ENCODE measurements at places on chromosomes 2 and 18.

DNA sequence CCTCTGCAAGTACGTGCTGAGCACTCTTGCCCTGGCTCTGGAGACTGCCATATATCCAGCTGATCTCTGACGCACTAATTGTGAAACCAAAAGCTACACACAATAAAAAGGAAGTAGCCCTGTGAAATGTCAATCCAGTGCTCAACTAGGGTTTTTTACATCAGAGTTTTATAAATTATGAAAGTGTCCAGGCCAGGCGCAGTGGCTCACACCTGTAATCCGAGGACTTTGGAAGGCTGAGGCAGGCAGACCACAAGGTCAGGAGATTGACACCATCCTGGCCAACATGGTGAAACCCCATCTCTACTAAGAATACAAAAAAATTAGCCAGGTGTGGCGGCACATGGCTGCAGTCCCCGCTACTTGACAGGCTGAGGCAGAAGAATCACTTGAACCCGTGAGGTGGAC lies 24.5 kb upstream of the PEX13 start:
- DNase-seq, result no peak

DNA sequence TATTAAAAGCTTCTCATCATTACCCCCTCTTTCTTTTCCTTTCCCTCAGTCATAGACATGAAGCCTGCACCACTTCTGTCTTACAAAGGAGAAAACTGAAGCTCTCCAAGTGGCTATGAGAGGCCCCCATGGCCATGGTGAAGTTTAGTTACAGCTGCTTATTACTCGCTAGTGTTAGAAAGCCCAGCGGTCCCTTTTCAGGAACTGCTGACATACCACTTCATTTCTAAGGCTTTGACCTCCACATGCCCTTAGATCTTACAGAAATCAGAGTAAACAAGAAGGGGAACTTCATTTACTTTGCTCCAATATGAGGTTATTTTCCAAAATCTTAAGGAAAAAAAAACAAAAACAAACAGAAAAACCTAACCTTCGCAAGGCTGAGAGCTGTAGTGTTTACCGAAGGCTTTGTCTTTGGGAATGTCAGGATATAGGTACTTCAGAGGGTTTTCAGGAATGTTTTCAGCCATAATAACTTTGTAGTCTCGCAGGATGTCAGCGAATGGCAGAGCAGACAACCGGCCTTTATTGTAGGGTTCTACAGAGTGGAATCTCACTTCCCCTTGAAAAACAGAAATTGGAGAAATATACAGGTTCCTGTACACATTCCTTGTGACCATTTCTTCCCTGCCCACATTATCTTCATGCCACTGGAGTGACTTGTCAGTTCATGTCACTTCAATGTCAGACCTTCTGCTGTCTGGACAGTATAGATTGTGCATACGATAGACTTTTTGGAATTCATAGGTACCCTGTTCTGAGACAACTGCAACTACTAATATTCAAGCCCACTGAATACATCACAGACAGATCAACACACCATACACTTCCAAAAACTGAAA lies 18.8 kb upstream of the STAT1 start:
- no peak for DNase-seq

GRCh38 chr2:168030862-168031624 lies 216.4 kb downstream of the STK39 start:
- DNase-seq, result peak; percentile 69

DNA sequence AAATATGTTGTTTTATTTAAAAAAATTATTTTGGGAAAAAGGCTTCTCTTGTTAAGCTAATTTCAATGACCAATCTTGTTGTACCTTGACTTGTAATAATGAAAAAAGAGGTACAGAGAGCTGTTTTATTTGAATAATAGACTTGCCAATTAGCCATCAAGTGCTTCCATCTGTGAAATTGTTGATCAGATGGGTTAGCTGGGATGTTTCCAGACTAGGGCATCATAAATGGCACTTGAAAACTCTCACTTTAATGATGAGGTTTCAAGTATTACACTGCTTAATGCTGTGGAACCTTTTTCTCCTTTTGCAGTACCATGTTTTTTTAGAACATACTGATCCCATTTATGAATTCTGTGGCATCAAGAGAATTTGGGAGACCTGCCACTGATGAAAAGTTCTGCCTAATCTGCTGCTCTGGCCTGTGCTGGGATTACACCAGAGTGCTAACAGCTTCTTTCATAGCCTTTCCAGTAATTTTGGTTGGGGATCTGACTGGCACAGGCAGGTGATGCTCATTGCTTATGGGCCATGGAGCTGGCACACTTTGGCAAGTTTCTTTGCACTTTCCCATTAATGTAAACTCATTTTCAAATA lies 24.2 kb downstream of the PSMD14 start:
- DNase-seq, result no peak

GRCh38 chr2:144402251-144402650 lies 117.7 kb downstream of the ZEB2 start:
- DNase-seq, result no peak

- DNase-seq, result no peak
Observed at GRCh38 chr2:241366678-241367077, 10.6 kb downstream of the FARP2 start.

- DNase-seq, result peak; percentile 58
Observed at GRCh38 chr2:144835634-144836350, 315.9 kb upstream of the ZEB2 start.

DNA sequence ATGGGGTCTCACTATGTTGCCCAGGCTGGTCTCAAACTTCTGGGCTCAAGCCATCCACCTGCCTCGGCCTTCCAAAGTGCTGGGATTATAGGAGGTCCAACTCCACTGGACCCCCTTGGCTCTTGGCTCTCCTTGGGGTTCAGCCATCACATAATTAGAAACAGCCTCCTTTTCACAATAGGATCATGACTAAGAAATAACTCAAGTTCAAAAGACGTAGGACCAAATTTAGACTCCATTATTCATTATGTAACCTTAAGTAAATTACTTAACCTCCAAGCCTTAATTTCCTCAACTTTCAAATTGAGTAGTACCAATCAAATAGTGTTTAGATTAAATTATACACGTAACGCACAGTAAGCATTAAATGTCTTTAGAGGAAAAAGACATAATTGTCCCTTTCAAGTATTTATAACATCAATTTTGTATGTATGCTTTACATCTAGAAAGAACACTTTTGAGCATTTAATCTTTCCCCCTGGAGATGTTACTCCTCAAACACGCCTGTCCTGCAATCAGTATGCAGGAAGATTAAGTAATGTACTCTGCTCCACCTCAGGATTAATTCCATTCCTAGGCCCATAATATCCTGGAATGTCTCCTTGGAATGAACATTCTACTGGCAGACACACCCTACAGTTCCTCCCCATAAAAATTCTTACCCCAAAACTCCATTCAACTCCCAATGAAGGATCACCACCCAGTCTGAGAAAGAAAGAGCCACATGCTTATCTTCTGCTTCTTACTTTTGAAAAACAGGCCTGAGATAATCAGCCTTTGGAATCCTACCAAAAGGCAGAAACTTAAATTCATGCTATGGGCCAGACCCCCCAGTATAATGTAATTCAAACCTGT lies 49.1 kb downstream of the COBLL1 start:
- peak; percentile 56 for DNase-seq

DNA sequence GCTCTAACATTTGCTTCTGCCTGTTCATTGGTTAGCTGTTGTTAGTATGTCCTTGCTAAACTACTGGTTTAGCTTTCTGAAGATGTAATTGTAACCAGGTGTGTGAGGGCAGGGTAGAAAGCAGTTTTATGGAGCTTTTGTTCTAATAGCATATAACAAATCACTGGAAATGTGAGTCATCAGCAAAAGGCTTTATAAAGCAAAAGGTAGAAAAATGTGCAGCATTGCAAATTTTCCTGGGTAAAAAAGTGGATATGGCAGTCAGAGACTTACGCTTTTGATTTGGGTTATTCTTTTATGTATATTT lies 85.3 kb downstream of the ZNF407 start:
- DNase-seq, result peak; percentile 57

DNA sequence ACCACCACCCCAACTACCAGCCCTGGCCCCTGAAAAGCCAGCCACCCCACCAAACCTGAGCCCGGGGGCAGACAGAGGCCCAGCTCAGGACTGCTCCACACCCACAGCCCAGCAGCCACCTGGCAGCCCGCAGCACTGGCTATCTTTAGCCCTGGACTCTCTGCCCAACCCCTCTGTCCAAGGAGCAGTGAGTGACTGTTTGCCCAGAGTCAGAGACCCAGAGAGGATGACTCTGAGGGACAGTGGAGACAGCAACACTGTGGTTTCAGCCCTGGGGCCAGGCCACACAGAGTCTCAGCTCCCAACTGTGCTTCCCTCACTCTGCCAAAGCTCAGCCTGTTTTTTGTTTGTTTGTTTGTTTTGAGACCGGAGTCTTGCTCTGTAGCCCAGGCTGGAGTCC lies 32.6 kb downstream of the BIN1 start:
- DNase-seq, result no peak

- DNase-seq, result no peak
Observed at GRCh38 chr2:231644426-231644825, 51.8 kb downstream of the TEX44 start.

GRCh38 chr2:83323038-83323437 lies 1136.0 kb downstream of the SUCLG1 start:
- DNase-seq, result no peak

GRCh38 chr2:40466935-40467572 lies 15.2 kb upstream of the SLC8A1 start:
- no peak for DNase-seq

- no peak for DNase-seq
Observed at GRCh38 chr2:111069722-111070121, 51.0 kb upstream of the BCL2L11 start.

DNA sequence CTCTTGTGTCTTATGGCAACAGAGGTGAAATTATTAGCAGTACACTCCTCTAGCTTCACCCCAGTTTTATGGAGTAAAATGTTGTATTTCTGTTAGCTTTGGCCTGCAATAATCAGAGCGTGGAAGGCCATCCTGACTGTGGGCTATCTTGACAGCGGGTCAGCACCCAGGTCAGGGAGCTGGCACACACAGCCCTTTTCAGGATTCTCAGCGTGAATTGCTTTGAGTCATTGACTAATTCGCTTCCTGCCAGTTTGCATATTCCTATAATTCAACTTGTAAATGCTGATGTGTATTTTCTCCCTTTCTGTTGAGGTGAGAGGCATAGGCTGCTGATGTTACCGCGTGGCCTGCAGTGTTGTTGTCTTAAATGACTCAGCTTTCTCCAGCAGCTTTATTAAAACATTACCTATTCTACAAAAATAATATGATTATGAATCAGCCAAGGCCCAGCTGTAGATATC lies 109.6 kb upstream of the EML6 start:
- peak; percentile 70 for DNase-seq
